Subcutaneous preadipocyte (primary cell): ENCODE measurements at places on chromosomes 16 and 17. TPM values are rescaled to one million over a fixed set of nuclear protein-coding genes. Genes with fewer than 3 reads are reported as not detected.

The MTSS2 gene
- total RNA-seq, result 27.8 and 32.0 TPM in 2 replicates

The KREMEN2 gene
- not detected in 2 replicates for total RNA-seq

The SLFN14 gene
- not detected in 2 replicates for total RNA-seq

The CLEC3A gene
- not detected in 2 replicates for total RNA-seq

The NTN3 gene
- under 0.01 and 0.20 TPM in 2 replicates for total RNA-seq

The SSH2 gene
- total RNA-seq, result 16.6 and 18.7 TPM in 2 replicates

The SDK2 gene
- total RNA-seq, result under 0.01 and 0.37 TPM in 2 replicates

The NAGS gene
- total RNA-seq, result 20.2 and 41.4 TPM in 2 replicates

The C16orf92 gene
- not detected in 2 replicates for total RNA-seq

The DHRS7C gene
- total RNA-seq, result not detected in 2 replicates

The ZNF267 gene
- total RNA-seq, result 7.7 and 14.1 TPM in 2 replicates

The JPH3 gene
- not detected in 2 replicates for total RNA-seq

The SLC12A3 gene
- total RNA-seq, result not detected in 2 replicates

The KIAA0513 gene
- total RNA-seq, result 7.8 and 11.4 TPM in 2 replicates

The HID1 gene
- not detected in 2 replicates for total RNA-seq

The LPO gene
- total RNA-seq, result not detected in 2 replicates

The NHLRC4 gene
- total RNA-seq, result 0.37 and 0.59 TPM in 2 replicates

The KRTAP2-1 gene
- not detected in 2 replicates for total RNA-seq

The PLA2G10 gene
- not detected in 2 replicates for total RNA-seq

The ABCA9 gene
- 22.7 and 47.8 TPM in 2 replicates for total RNA-seq

The TBC1D3I gene
- total RNA-seq, result under 0.01 TPM in 1 of 2 replicates, not detected in the other

The NUBP2 gene
- 69.8 and 79.4 TPM in 2 replicates for total RNA-seq

The PRM1 gene
- not detected in 2 replicates for total RNA-seq

The PPP1R1B gene
- total RNA-seq, result 0.37 TPM in 1 of 2 replicates, not detected in the other

The TBC1D3E gene
- total RNA-seq, result not detected in 2 replicates

The ATP6V0A1 gene
- 59.9 and 60.8 TPM in 2 replicates for total RNA-seq

The CAPN15 gene
- 45.2 and 67.6 TPM in 2 replicates for total RNA-seq

The ORC6 gene
- 7.3 and 14.1 TPM in 2 replicates for total RNA-seq

The KRT32 gene
- total RNA-seq, result not detected in 2 replicates

The ZNF286A gene
- total RNA-seq, result 32.6 and 35.6 TPM in 2 replicates

The CTRL gene
- total RNA-seq, result 0.37 and 1.4 TPM in 2 replicates

The EVPLL gene
- total RNA-seq, result not detected in 2 replicates
